ENCODE measurements at places on chromosomes 3 and 15.

DNA sequence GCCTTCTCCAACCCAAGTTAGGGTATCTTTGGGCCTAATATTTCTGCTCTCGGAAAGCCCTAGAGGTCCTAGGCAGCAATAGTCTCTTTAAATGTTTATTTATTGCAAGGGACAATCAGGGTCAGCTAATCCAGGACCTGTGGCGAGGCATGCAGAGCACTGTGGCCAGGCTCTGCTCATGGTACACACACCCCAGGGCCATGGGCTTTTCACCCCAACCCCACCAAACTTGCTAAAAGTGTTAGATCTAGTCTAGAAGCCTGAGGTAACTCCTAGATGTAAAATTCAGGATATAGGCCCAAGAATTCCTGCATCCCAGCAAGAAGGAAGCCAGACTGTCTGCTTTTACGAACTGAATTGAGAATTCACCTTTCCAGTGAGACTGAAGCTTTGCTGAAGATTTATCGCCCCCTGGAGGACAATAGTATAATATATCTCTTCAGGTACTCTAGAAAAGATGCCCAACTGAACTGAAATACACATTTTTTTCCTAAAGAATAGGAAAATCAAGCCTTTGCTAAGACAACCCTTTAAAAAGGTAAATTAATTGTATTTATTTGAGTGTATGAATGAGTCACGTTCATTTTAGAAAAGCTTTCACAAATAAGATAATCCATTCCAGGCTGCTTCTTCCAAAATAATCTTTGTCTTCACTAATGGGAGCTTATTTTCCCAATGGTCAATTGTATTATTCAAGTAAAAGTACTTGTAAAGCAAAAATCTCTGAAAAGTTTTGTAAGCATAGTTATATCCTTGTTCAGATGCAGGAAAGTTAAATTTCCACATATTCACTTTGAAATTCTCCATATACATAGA, 89.8 kb downstream of the LRRC3B start:
- DNase-seq = no peak

DNA sequence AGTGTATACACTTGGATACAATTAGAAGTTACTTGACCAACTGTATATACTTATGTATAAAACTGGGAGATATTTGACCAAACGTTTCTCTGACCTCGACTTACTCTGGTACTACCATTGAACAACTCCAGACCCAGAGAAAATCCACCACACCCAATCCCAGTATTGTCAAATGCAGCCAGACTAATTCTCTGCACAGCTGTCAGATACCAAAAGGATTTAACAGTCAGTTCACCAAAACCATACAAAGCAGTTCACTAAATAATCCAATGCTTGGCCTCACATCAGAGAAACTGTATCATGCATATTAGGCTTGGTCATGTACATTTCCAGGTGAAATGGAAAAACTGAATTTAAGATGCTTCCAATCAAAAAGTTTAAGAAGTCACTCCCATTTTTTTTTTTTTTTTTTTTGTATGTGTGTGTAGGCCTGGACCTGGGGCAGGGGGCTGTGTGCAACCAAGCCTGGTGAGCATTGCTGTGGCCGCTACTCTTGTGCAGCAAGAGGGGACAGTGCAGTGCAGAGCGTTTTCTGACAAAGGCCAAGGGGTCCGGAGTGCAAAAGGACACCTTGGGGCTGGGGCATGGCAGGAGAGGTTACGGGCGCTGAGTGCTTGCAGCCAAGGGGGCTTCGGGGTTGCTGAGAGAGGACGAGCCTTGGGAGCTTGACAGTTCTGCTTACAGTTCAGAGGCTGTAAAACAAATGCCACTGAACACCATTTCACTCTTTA, 1.4 kb downstream of the TOMM70 start:
- no peak for DNase-seq

DNA sequence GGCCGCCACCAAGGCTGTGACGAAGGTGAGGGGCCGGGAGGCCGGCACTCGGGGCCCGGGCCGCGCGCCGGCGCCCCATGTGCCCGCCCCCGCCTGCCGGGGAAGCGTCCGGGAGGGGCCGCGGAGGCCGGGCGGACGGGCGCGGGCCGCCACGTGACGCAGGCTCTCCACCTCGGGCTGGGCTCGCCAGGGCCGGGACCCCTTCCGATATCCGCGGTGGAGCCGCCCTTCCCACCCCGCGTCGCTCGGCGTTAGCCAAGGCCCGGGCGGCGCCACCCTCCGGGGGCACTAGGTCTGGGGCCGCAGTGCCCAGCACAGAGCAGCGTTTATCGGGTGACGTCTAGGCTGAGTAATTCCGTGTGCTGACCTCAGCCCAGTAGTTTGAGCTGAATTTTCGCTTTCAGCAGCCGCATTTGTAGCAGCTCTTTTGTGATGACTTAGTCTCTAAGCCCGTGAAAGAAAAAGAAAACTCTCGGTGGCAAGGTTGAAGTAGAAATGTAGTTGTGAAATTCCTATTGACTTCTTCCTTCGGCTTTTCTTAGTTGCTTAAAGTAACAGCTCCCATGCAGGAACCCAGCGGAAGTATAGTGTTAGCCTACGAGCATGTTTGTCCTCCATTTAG, 885 bp downstream of the CDV3 start:
- DNase-seq = peak; percentile 95

DNA sequence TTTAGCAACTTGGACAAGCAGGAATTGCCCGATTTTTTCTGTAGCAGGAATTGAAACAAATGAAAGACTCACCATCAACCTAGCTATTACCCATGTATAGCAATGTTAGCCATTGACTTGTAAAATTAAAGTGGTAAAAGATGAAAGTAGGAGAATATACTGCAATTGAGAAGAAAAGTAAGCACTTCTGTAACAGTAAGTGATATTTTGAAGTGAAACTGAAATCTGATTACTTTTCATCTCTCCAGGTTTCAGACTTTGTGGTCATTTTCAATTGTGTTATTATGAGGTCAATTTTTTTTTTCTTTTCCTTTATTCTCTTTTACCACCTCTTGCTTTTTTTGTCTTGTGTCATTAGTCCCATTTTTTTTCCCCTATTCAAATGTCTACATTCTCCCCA, 1078.2 kb downstream of the ZPLD1 start:
- no peak for DNase-seq

DNA sequence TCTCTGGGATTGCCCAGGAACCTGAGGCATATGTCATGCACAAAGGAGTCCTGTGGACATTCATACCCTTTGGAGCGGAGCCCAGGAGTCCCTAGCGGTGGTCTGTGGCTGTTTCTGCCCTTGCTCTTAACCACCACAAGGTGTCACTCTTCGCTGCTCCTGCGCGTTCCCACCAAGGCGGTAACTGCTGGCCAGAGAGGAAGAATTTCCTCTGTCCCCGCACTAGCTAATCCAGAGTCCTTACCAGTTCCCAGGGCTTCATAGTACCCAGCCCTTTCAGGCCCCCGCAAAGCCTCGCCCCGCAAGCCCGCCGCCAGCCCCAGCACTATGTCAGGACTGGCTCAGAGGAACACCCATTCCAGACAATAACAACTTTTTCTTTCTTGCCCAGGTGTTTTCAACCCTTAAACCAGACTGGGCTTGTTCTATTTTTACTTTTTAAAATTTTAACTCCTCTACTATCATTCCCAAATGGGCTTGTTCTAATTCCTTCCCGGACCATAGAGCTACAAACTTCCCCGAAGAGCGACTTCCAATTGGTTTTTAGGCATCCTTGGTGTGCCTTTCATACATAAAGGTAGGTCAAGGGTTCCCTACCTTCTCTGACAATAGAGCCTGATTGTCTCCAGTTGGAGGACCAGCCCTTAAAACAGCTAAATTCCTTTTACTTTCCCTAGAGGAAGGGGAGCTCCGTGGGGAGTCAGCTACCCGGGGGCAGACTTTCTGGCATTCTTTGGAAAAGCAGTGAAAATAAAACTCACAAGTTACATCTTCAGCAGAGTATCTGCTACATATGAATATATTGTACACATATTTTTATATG, 31.8 kb upstream of the ZNF774 start:
- DNase-seq = peak; percentile 79
